ENCODE measurements at places on chromosomes 2 and 18.

GRCh38 chr18:6661692-6662415 lies 67.7 kb upstream of the ARHGAP28 start:
- no peak for DNase-seq

- no peak for DNase-seq
Measured at GRCh38 chr2:83565626-83566025, 893.5 kb downstream of the SUCLG1 start.

GRCh38 chr2:170771421-170771937 lies 1.3 kb downstream of the ERICH2 start:
- no peak for DNase-seq

GRCh38 chr2:17729880-17730279 lies 23.7 kb downstream of the SMC6 start:
- DNase-seq, result no peak

- no peak for DNase-seq
Measured at GRCh38 chr2:44360749-44361329, 455 bp downstream of the PREPL start.

GRCh38 chr2:119440873-119441272 lies 9.2 kb downstream of the TMEM37 start:
- no peak for DNase-seq

DNA sequence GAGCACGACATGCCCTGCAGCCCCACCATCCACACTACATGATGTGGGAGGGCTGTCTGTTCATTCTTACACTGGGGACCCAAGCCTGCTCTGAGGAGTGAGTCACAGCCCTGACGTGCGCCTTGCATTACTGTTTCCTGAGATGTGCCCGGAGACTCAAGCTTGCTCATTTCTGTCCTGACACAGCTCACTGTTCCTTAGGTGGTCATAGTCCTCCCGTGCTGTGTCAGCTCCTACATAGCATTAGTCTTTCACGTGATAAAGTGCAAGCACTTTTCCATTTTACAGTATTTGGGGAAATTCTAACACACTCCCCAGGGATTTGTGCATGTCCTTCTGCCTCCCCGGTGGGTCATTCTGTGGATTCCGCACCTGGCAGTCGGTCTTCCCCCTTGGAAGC lies 46.2 kb upstream of the TRIM43B start:
- no peak for DNase-seq

- no peak for DNase-seq
Measured at GRCh38 chr18:42048158-42048557, 93.1 kb downstream of the PIK3C3 start.

- DNase-seq, result no peak
Measured at GRCh38 chr2:106970471-106971261, 84.7 kb upstream of the ST6GAL2 start.

DNA sequence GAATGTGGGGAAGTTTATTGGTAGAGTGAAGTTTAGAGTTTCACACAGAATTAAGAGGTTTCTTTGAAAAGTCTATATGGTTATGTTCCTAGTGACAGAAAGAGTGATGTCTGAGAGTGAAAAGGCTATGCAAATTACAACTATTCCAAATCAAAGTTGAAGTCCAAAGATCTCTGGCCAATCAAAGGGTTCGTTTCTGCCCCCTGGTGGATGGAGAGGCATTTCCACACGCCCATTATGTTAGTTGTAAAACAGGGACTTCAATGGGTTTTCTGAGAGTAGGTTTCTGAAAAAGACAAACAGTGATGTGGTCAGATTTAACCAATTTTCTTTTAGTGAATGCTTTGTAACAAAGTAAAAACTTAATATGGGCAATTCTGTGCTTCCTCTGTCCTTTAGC lies 441.5 kb upstream of the POU3F3 start:
- no peak for DNase-seq

DNA sequence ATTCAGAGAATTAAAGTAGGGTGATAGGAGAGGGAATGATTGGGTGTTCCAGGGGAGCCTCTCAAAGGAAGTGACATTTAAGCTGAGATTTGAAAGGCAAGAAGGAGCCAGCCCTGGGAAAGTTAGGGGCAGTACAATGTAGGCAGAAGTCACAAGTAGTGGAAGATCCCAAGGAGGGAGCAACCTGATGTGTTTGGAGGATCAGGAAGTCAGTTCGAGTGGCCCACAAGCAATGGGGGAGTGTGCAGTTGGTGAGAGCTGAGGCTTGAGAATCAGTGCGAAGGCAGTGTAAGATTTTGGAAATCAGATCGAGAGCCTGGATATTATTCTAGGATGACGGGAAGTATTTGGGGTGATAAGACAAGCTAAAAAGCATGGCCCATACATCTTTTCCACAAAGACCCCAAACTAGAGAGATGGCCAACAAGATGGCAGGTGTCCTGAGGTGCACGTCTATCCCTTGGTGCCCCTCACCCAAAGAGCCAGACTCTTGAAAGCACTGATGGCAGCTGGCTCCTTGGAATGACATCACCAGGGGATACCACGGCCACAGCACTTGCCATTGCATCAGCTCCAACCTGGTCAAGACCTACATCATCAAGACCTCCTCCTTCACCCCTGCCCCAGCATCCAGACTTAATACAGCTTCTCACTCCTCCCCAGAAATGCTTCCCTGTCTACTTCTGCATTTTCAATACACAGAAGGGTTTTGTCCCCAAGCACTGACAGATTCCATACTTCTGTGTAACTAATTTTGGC lies 127.3 kb downstream of the BCL2 start:
- no peak for DNase-seq

DNA sequence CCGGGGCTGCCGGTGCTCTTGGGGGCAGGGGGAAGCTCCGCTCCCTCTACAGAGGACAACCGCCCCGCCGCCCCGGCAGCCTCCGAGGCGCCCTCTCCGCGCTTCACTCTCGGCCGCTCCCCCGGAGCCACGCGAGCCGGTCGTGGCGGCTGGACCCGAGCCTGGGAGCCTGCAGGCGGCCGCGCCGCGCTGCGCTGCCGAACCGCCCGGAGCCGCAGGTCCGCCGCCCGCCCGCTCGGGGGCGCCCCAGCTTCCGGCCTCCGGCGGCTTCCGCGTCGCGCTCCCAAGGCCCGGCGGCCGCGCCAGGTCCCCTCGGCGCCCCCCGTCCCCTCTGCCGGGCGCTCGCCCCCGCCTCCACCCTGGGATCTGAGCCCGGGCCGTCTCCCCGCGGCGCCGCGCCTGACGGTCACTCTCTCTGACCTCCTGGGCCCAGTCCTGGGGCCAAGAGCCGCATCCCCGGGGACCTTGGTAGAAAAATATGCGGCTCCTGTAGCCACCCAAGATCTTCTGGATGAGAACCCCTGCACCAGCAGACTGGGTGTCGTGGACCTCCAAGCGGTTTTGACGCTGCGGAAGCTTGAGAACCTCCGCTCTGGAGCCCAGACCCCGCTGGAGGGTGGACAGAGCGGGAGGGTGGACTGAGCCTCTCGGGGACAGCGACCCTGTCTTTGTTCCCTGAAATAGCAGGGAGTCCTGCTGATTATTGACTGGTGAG lies 44.3 kb downstream of the SERTAD2 start:
- peak; percentile 39 for DNase-seq

GRCh38 chr2:239561446-239562001 lies 160.7 kb upstream of the HDAC4 start:
- DNase-seq, result no peak

DNA sequence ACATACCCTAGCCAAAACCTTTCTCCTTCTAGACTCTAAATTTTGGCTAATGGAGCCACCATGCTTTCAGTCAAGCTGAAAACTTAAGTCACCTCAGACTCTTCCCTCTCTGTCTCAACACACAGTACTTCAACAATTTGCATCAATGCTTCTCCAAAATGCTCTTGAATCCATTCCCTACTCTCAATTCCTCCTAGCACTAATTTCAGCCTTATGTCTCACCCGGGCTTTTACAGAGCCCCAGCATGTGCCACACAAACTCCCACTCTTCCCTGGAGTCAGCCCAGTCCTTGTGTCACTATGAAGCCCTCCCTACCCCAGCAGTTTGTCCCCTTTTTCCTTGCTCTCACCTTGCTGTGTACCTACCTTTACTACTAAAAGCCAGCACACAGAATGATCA lies 38.7 kb downstream of the AAK1 start:
- DNase-seq, result no peak

- no peak for DNase-seq
Measured at GRCh38 chr2:96326990-96327820, 2.1 kb downstream of the ITPRIPL1 start.

DNA sequence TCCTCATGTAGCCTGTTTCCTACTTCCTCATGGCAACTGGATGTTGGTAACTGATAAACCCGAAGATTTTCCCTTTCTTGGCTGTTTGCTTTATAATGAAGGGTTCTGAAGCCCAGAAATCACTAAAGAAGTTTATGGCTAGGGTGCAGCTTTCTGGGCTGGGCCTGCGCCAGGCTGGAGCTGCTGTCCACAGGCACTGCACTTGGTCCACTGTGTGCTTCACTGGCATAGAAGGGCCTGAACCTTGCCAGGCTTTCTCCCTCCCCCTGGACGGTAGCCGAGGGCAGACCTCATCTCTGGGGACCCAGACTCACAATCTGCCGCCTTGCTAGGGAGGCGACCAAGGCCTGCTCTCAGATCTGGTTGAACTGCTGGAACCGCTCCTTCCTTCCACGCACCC lies 133.3 kb upstream of the SPRED2 start:
- DNase-seq, result no peak

DNA sequence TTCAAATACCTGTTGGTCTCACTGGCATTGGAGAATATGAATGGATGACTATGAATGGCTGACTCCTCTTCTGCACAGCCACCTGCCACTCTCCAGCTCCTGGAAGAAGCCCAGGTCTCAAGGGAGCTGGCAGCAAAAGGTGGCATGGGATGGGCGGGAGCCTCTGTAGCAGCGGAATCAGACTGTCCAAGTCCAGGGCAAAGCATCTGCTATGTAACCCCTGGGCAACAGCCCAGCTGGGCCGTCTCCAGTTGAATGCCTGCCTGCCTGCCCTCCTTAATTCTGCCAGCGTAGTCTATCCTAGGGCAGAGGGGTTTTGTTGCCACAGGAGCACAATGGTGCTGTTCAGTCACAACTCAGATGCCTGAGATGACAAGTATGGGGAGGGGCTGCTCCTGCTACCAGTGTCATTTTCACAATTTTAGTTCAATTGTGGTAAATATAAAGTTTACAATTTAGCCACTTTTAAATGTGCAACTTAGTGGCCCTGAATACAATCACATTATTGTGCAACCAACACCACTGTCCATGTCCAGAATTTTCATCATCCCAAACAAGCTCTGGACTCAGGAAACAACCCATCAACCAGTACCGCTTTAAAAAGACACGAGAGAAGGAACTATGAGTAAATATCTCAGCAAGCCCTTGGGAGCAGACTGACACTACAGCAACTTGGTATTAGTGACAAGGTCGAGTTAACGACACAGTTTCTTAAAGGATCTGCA lies 115.2 kb downstream of the MYO5B start:
- no peak for DNase-seq
